ENCODE measurements at places on chromosomes 5 and 9.

- no peak overlapping the region for H3K4me3 ChIP-seq
- H3K36me3 ChIP-seq: no peaks in the 10 kb centered on the region
- no peaks in the 10 kb centered on the region for H3K27me3 ChIP-seq
These were observed 91.4 kb downstream of the LIFR start for GRCh38 chr5:38465061-38465460.

DNA sequence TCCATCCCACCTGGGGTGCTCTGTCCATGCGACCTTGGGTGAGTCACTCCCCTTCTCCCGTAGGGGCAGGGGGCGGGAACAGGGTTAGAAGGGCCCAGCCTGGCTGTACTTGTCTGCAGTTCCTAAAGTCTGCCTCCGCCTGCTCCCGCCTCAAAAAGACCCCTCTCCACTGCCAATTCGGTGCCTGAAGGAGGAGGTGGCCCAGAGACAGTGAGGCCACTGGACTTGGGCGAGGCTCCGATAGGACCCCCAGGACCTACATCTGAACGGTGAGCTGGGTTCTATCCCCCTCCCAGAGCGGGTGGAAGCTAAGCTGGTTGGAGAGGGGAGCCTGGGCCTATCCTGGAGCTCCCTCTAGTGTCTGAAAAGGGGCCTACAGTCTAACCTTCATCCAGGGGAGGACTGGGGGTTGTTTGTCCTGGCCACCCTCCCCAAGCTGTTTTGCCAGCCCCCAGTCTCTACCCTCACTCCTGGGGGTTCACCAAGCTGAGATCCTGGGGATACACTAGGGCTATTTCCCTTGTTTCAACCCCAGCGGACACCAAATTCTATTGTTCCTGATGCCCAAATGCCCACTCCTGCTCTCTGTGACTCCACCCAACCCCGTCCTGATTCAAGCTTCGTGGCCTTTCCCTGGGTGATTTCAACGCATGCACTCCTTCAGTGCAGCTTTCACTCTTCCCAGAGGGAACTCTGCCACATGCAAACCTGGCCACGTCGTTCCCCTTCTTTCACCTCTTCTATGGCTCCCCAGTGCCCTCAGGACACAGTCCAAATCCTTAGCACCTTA, 6.1 kb upstream of the CRB2 start:
- DNase-seq: peak; percentile 77
- no peak overlapping the region for H3K4me3 ChIP-seq
- H3K27ac ChIP-seq: no peak overlapping the region

DNA sequence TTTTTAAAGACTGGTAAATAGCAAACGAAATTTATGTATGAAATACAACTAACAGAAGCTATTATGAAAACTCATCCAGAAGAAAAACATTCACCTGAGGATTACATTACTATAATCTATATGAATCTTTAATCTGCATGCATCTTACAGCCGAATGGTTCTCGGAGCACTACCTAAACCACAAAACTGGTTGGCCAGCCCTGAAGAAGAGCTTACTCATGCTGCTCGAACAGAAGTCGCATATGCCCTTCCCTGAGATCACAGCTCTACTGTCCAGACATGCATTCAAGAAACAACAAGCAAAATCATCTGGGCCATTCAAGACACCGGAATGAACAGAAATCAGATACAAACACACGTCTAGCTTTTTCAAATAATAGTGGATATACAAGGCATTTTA, 931.0 kb upstream of the DMAC1 start:
- H3K4me3 ChIP-seq: no peak overlapping the region
- H3K4me1 ChIP-seq: peaks cover 15% of the 10 kb centered on the region
- no peak for DNase-seq

DNA sequence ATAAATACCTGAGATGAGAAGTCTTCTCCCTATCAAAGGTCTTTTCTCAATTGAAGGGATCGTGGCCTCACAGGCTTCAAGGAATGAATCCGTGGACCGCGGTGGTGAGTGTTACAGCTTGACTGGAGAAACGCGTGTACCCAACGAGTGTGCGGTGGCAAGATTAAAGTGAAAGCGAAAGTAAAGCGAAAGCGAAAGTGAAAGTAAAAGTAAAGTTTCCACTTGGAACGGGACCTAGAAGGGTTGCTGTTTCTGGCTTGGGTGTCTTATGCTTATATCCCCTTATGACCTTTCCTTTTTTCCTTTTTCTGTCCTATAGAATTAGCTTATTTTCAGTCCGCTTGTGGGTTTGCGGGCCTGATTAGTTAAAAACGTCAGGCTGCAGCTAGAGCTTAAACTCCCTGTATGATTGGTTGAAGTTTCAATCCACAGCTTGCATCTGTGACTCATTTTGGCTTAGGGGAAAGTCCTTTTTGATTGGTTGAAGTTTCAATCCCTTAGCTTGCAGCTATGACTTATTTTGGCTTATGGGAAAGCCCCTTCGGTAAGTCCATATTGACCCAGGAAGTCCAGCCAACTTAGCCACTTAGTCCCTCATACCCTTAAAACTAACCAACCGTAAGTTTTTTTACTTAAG, 924.3 kb upstream of the CDH10 start:
- no peaks in the 10 kb centered on the region for H3K27me3 ChIP-seq
- no peak overlapping the region for H3K27ac ChIP-seq
- no peak overlapping the region for H3K4me3 ChIP-seq
- no peaks in the 10 kb centered on the region for H3K4me1 ChIP-seq

- no peak for DNase-seq
- peaks cover 5% of the 10 kb centered on the region for H3K4me1 ChIP-seq
- H3K27ac ChIP-seq: peak overlapping the region; percentile 96
- no peaks in the 10 kb centered on the region for H3K27me3 ChIP-seq
- H3K36me3 ChIP-seq: peaks cover 12% of the 10 kb centered on the region
- H3K4me3 ChIP-seq: peak overlapping the region; percentile 97
These were observed 782 bp upstream of the SKP1 start for GRCh38 chr5:134177369-134178095.

DNA sequence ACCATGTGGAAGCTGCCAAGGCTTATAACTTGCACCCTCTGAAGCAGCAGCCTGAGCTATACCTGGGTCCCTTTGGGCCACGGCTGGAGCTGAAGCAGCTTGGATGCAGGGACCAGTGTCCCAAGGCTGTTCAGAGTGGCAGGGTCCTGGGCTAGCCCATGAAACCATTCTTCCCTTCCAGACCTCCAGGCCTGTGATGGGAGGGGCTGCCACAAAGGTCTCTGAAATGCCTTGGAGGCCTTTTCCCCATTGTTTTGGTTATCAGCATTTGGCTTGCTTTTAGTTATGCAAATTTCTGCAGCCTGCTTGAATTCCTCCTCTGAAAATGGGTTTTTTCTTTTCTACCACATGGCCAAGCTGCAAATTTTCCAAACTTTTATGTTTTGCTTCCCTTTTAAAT, 433.7 kb upstream of the ACO1 start:
- no peak for DNase-seq
- H3K27ac ChIP-seq: no peak overlapping the region
- H3K36me3 ChIP-seq: no peaks in the 10 kb centered on the region
- no peaks in the 10 kb centered on the region for H3K4me1 ChIP-seq
- no peak overlapping the region for H3K4me3 ChIP-seq

DNA sequence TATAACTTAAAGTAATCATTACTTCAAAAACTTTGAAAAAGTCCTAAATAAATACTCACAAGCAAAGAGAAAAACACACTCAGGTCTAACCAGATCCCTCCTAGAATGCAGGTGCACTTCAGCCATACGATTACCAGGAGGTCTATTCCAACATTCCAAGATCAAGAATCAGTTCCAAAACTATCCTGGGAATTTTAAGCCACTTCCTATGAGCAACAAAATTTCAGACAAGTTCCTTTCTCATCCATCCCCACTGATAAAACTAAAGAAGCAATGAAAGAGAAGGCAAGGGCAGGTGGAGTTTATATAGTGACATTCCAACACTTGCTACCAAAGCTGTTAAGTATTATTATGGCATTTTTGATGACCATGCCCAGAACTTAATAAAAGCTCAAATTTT, 29.6 kb downstream of the MLLT3 start:
- no peak overlapping the region for H3K27ac ChIP-seq
- DNase-seq: no peak
- no peaks in the 10 kb centered on the region for H3K27me3 ChIP-seq
- no peaks in the 10 kb centered on the region for H3K36me3 ChIP-seq

GRCh38 chr9:107737987-107738743, 248.6 kb upstream of the KLF4 start:
- no peaks in the 10 kb centered on the region for H3K4me1 ChIP-seq
- H3K27me3 ChIP-seq: no peaks in the 10 kb centered on the region
- H3K36me3 ChIP-seq: no peaks in the 10 kb centered on the region
- no peak overlapping the region for H3K27ac ChIP-seq

DNA sequence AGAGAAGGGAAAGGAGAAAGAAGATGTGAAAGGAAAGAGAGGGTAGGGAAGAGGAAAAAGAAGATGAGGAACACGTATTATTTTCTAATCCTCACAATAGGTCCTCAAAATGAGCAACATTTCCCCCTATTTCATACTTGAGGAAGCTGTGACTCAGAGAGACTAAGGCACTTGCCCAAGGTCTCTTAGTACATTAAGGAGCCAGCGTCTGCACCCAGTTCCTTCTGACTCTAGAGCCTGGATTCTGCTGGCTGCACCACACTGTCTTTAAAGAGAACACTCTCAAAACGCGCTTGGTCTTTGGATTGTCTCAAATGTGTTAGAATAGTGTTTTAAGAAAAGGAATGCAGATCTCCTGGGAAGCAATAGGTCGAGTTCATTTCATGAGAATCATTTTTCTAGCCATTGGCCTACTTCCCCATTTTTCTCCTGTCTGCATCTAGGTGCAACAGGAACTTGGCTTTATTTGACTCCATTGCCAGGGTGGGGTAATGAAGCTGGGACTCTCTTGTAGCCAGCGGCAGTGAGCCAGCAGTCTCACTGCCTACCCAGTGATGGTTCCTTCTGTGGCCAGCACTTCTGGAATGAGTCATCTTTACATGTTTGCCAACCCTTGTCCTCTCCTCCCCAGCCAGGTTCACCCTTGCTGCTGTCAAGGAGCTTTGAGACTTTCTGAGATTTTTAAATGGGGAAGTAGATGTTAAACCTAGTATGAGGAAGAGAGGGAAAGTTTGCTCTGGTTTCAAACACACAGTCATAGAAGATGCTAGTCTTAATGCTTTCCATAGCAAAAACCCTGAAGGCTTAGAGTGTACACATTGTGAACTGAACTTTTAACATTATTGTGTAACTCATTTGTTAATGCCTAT, 82.7 kb downstream of the DOCK8 start:
- no peak for DNase-seq
- no peaks in the 10 kb centered on the region for H3K4me1 ChIP-seq
- no peak overlapping the region for H3K4me3 ChIP-seq
- no peaks in the 10 kb centered on the region for H3K36me3 ChIP-seq

DNA sequence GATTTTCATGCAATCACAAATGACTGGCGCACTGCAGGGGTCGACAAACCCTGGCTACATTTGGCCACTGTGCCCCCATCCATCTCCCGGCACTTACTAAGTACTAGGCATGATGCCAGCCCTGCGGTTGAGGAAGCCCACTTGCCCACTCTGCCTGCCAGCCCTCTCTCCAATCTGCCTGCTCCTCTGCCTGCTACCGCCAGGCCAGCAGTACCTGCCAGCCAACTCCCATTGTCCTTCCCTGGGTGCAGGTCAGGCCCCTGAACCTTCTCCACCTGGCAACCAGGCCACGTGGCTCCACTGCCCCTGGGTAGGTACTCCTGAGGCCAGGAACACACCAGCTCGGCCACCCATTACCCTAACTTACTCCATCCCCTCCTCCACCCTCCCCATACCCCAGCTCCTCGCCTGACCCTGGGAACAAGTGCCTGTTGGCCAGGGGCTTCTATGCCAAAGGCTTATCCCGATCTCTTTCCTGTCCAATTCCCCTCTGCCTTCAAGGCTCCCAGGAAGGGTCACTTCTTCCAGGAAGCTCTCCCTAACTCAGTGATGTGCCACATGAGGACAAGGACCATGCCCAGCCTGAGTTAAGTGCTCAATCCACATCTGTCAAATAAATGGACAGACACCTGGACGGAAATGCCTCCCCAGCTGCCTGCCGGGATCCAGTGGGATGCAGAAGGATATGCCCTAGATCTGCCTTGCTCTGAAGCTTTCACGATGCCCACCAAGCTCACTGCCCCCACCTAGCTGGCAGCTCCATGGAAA, 6.6 kb downstream of the EEIG1 start:
- DNase-seq: no peak
- H3K27me3 ChIP-seq: no peaks in the 10 kb centered on the region
- no peak overlapping the region for H3K27ac ChIP-seq
- no peak overlapping the region for H3K4me3 ChIP-seq
- peaks cover 55% of the 10 kb centered on the region for H3K4me1 ChIP-seq

- DNase-seq: no peak
- no peak overlapping the region for H3K27ac ChIP-seq
- H3K27me3 ChIP-seq: no peaks in the 10 kb centered on the region
- no peak overlapping the region for H3K4me3 ChIP-seq
- H3K4me1 ChIP-seq: no peaks in the 10 kb centered on the region
- H3K36me3 ChIP-seq: no peaks in the 10 kb centered on the region
These were observed 6.8 kb downstream of the OBP2A start for GRCh38 chr9:135552698-135553171.

- no peak within 1 kb of the TSS for H3K27ac ChIP-seq
- no peak for DNase-seq
- H3K27me3 ChIP-seq: no peaks in the 10 kb centered on the region
These were observed at the start of gene TXNDC8 for GRCh38 chr9:110337727-110338126. Gene TXNDC8, minus strand, starts transcription at chr9:110337863.

DNA sequence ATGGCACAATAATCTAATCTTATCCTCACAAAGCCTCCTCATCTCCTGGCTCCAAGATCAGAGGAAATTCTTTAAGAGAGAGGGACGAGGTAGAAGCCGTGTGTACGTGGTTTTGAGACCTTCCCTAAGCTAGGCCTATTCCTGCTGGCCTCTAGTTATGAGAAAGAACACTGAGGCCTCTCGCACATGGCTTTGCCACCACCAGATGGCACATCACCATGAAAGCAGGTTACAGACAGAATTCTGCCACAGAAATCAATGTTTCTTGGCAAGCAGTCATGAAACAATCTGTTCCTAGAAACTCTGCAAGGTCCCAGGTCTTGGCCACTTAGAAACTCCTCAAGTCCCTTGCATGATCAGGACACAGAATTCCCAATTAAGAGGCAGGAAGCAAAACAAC, 268.2 kb upstream of the TAS2R1 start:
- H3K4me3 ChIP-seq: no peak overlapping the region
- H3K27ac ChIP-seq: no peak overlapping the region
- no peaks in the 10 kb centered on the region for H3K4me1 ChIP-seq
- H3K27me3 ChIP-seq: no peaks in the 10 kb centered on the region
- no peaks in the 10 kb centered on the region for H3K36me3 ChIP-seq
- peak; percentile 15 for DNase-seq

- no peaks in the 10 kb centered on the region for H3K27me3 ChIP-seq
- no peak overlapping the region for H3K4me3 ChIP-seq
- H3K4me1 ChIP-seq: peaks cover 8% of the 10 kb centered on the region
- DNase-seq: no peak
These were observed 159.3 kb downstream of the TMC1 start for GRCh38 chr9:72680593-72681282.

- H3K36me3 ChIP-seq: no peaks in the 10 kb centered on the region
- H3K4me1 ChIP-seq: no peaks in the 10 kb centered on the region
- no peaks in the 10 kb centered on the region for H3K27me3 ChIP-seq
- no peak for DNase-seq
These were observed 38.7 kb downstream of the ROPN1L start for GRCh38 chr5:10480237-10480985.

Data from neuronal stem cell (in vitro differentiated cells).